ENCODE measurements at places on chromosomes 16 and 17.

GRCh38 chr17:80759377-80759673, 214.7 kb downstream of the RPTOR start:
- no peak for DNase-seq

DNA sequence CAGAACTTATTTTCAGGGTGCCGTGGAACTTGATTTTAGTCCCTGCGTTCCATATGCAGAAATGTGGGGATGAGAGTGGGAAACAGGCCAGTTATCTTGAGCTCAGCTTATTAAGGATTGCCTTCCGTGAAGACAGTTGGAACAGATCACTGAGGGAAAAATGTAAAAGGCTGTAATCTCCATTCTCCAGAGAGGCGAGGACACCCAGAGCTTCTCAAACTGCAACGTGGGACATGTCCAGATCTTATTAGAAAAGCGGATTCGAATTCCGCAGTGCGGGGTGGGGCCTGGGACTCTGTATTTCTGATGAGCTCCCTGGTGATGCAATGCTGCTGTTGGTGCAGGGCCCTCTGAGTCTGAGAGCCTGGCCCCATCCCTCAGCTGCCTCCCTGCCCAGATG, 185.6 kb upstream of the CIBAR2 start:
- no peak for DNase-seq

DNA sequence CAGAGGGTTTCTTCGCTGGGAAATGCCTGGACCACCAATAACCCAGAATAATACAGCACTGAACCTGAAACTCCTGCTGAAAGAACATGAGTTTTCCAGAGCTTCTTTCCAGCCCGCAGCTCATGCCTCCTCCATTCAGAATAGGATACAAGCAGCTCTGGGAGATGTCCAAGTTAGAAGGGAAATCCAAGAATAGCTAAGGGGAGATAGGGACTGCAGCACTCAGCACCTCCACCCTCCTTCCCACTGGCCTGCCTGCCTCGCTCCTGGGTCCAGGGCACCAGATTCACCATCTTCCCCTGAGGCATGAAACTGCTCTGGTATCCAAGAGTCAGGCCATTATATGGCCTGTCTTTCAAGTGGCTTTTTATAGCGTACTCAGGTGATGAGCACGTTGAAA, 4.1 kb downstream of the KRT31 start:
- DNase-seq, result no peak

GRCh38 chr17:57396511-57396921, 140.2 kb downstream of the MSI2 start:
- DNase-seq, result no peak

GRCh38 chr16:66610111-66610820, 5.8 kb downstream of the CMTM3 start:
- no peak for DNase-seq

DNA sequence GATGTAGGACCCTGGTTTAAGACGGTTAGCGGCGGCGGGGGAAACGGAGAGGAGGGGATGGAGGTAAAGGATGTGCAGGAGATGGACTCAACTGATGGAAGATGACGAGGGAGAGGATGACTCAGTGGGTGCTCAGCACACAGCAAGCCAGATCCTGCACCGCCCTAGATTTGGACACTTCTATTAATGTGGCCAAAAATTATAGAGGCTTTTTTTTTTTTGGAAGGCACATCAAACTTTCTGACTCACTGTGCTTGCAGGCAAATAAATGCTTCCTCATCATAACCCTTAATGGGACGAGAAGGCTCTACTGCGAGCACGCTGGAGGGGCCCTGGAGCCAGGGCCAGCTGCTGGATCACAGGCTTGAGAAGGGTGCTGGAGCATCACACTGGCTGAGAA, 36.0 kb downstream of the RTN4RL1 start:
- no peak for DNase-seq

- DNase-seq, result no peak
Measured at GRCh38 chr16:89287777-89288576, 70.5 kb downstream of the ZNF778 start.

DNA sequence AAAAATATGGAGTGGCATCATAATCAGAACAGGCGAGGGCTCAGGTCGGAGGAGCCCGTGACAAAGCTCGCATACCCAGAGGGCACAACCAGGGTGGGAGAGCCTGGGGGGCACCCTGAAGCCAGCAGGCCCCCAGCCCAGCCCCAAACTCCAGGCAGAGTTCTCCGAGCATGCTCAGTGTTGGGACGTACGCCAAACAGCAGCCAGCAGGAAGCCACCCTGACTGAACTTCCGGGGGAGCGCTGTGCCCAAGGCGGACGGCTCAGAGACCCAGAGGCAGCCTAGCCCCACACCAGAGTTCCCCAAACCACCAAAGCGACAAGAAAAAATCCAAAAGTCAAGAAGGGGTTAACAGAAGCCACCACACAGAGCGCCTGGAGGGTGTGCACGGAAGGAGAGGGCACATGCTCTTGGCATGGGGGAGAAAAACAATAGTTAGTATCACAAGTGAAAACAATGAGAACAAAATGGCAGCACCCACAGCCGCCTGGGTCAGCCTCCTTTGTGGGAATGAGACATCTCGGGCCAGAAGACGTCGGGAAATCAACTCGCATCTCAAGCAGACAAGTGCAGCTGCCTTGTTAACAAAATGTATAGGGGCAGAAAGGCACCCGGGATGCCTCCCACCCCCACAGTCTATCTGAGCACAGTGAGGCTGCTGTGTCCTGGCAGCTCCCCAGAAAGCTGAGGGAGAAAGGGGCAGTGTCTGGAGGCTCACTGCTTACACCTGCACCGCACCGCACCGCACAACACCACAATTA, 11.9 kb downstream of the EXOC7 start:
- no peak for DNase-seq

DNA sequence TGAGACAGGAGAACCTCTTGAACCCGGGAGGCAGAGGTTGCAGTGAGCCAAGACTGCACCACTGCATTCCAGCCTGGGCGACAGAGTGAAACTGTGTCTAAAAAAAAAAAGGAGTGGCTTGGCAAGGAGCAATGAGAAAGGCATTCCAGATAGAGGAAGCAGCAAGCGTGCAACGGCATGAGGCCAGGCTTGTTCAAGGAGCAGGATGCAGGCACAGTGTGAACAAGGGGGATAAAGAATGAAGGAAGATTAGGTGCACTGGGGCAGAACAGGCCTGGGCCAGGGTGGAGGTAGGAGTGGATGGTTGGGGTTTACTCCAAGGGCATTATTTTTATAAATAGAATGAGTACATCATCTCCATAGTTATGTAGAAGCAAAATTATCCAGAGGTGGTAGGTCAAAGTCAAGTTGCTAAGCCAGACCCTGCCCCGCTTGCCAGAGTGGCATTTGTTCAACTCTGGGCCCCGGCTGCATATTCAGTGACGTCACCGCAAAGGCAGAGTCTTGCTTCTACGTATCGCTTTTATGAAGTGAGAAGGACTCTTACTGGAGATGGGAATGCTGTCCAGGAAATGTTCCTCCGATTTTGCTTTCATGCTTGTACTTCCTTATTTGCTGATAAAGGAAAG, 100.2 kb downstream of the KATNIP start:
- no peak for DNase-seq

GRCh38 chr16:53523126-53523804, 20.3 kb upstream of the AKTIP start:
- DNase-seq, result no peak

- no peak for DNase-seq
Measured at GRCh38 chr17:14119546-14119945, 50.2 kb downstream of the COX10 start.

DNA sequence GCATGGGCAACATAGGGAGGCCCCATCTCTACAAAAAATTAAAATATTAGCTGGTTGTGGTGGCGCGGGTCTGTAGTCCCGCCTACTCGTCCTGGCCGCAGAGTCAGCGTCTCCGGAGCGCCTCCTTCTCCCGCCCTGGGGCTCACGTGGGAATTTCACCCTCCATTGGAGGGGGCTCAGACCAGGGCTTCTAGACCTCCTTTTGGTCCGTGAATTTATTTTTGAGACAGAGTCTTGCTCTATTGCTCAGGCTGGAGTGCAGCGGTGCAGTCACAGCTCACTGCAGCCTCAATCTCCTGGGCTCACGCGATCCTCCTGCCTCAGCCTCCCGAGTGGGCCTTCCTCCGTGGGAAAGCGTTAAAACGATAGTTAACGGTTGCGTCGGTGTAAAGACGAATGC, 394 bp upstream of the NME4 start:
- DNase-seq, result peak; percentile 80

GRCh38 chr17:4822835-4823234, 10.3 kb upstream of the MINK1 start:
- DNase-seq, result no peak

DNA sequence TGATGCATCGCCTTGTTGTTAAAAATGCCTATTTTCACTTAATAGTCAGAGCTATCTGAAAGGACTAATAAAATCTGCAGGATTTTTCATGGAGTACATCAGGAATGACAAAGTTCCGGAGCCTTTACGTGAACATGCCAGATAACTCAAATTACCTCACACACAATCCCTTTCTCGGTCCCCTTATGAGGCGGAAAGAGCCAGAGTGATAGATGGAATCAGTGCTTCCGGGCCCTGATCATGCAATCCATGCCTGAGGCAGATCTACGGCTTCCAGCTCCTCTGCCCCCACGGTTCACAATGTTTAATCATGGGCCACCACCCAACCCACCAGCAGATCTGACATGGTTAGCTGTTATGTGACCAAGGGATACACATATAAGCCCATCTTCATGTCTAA, 17.0 kb downstream of the VPS53 start:
- no peak for DNase-seq

DNA sequence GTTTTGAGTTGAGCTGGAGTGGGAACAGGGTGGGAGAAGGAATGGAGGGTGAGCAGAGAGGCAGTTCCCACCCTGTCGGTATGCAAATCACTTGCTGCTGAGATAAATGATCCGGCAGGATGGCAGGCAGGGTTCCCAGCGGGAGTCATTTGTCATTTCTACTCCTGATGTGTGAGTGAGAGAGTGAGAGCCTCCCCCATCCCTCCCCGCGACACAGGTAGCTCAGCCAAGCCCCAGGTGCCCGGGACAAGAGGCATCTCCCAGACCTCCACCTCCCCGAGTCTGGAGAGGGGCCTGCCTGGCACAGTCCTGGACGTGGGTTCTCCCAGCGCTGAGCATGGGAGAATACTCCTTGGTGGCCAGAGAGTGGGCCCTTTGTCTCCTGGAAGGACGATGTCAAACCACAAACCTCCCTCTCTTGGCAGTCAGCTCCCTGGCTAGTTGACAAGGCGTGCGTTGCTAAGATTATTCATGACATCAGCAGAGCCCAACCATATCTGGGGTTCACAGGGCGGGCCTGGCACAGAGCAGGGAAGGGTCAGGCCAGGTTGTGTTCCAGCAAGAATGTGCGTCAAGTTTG, 33.7 kb upstream of the TNRC6C start:
- DNase-seq, result peak; percentile 92

DNA sequence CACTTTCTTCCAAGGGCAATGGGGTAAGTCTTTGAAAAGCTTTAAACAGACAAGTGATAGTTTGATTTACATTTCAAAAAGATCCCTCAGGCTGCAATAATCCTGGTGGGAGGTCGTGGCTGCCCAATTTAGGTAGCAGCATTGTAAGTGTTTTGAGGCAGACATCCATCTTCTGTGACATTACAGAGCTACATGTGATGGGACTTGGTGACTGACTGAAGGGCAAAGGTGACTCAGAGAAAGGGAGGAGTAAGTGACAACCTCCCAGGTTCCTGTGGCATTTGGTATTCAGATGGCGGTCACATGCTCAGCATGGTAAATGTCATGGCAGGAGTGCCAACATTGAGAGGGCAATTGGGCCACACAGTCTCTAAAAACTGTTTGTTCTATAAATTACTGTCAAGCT, 26.5 kb downstream of the STAT3 start:
- no peak for DNase-seq

- DNase-seq, result no peak
Measured at GRCh38 chr17:17714261-17714866, 33.1 kb downstream of the RAI1 start.

GRCh38 chr17:1076299-1076981, 79.5 kb downstream of the TIMM22 start:
- no peak for DNase-seq

DNA sequence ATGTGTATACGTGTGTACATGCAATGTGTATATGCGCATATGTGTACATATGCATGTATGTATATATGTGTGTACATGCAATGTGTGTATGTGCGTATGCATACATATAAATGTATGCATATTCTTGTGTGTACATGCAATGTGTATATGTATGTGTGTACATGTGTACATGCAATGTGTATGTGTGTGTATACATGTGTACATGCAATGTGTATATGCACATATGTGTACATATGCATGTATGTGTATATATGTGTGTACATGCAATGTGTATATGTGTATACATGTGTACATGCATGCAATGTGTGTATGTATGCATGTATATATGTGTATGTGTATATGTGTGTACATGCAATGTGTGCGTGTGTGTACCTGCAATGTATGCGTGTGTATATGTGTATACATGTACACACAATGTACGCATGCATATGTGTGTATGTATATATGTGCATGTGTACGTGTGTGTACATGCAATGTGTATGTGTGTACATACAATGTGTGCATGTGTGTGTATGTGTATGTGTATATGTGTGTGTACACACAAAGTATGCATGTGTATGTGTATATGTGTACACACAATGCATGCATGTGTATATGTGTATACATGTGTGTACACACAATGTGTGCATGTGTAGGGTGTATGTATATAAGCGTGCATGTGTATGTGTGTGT, 167.7 kb downstream of the SHISA9 start:
- DNase-seq, result no peak

DNA sequence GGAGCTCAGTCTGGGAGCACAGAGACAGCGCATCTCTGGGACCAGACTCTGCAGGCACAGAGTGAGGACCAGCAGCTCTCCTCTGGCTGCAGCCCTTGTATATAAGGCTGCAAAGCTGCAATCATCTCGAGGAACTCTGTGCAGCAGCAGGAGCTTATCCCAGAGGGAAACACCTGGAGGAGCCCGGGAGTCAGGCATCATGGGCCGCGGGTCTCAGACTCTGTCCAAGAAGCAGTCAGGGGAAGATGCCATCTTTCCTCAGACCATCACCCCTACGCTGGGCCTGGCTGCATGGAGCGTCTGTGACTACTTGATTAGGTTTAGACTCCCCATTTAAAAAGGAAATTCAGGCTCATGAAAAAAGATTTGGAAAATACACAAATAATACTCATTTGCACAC, 122.0 kb downstream of the IRF8 start:
- DNase-seq, result no peak

- peak; percentile 97 for DNase-seq
Measured at GRCh38 chr17:8120520-8121406, 2.4 kb upstream of the ALOXE3 start.

- no peak for DNase-seq
Measured at GRCh38 chr17:47203984-47204721, 5.0 kb upstream of the MYL4 start.

DNA sequence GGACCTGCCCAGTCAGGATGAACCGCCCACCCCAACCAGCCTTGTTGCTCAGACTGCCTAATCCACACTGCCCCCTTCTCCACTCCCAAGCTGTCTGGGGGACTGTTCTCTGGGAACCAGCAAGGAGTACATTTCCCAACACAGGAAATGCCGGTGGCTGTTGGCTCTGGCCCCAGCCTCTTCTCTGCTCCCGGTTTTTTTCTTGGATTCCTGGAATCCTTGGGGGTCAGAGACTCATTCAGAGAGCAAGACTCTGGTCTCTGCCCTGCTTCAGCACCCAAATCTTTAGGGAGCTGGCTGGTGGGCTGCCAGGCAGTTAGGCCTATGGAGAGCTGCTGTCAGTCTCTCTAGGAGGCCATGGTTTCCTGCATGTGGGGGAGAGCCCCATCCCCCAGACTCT, 10.8 kb upstream of the MTMR4 start:
- DNase-seq, result no peak

- no peak for DNase-seq
Measured at GRCh38 chr17:58329810-58330537, 1.4 kb upstream of the TSPOAP1 start.
